M059J (cell line): ENCODE measurements at places on chromosomes 3 and 15.
A peak's percentile ranks its signal among the peaks of the same experiment; 100 is the strongest.

DNA sequence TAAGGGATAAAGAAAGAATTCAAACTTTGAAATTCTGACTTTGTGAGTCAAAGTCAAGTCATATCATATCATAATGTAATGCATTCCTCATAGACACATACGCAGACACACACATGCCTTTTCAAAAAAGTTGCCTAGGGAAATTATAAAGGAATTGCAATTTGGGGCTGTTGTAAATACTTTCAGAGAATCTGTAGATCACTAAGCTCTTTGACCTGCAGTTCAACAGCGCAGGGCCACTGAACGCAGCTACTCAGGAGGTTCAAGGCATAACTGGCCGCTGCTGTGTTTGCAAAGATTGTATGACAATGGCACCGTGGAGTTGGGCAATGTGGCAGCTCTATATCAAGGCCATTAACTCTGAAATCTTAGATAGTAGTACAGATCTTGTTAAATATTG, 188.4 kb upstream of the THRB start:
- no peak for DNase-seq

DNA sequence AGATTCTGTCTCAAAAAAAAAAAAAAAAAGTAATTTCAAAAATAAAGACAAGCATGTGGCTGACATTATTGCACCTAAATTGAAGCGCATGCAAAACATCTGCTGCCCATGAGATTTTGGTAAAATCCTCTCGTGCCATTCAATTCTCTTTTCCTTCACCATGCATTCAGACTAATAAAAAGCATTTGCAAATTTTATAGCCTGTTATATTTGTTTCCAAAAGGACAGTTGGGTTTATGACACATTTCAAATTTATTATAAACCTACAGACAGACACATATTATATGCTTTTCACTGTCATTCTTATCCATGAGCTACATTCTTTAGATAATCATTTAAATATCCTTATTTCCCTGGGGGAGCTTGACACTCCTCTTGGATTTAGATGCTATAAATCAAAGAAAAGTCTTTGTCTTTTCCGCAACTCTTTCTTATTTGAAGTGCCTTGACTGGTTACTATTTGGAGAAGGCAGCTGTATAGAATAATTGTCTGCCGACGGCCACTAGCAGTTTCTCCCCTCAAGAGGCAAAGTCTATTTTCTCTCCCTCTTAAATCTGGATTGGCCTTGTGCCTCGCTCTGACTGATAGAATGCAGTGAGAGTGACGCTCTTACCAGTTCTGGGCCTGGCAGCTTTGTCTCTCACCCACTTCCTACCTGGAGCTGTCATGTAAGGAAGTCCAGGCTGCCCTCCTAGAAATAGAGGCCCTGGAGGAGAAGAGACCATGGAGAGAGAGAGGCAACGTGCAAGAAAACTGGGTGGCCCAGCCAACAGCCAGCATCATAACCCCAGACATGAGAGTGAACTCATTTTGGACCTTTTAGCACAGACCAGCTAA, 6.8 kb upstream of the LRIG1 start:
- DNase-seq, result no peak

GRCh38 chr3:161560008-161560637, 63.5 kb downstream of the OTOL1 start:
- DNase-seq, result peak; percentile 38

- DNase-seq, result no peak
Observed at GRCh38 chr3:65526656-65527055, 512.1 kb downstream of the MAGI1 start.

DNA sequence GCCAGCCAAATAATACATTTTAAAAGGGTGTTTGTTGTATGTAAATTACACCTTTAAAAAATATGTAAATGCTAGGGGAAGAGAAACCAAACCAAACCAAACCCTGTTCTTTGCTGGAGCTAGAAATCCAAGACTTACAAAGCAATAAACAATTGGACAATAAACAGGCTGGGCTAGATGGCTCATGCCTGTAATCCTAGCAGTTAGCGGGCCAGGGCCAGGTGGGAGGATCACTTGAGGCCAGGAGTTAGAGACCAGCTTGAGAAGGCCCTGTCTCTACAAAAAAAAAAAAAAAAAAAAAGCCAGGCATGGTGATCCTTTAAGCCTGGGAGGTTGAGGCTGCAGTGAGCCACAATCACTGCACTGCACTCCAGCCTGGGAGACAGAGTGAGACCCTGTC, 12.5 kb downstream of the STOML1 start:
- DNase-seq, result no peak

DNA sequence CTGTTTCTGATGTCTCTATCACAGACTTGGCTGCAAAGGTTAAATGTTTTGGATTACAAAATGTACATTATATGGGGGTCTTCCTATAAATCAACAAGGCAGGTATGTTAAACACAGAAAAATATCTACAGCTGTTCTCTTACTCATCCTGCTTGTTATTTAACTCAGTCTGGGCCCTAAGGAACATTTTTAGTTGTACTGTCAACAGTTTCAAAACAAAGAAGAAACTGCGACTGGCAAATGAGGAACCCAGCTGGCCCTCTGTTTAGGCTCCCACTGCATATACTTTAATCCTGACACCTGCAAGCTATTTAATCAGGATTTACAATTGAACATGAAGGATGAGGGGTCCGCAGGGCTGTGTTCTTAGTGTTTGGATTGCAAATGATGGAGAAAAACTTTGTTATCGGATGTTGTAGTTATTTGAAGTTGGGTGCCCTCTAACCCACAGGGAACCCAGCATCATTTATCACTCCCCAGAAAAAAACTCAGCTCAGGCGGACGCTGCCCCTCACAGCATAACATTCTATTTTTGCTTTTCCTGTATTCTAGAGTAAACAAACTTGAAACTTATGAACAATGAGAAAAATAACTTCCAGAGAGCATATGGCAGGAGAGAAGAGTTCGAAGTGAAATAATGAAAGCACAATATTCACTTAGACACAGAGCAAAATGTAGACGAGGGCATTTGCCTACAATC, 91.2 kb downstream of the POLR2M start:
- no peak for DNase-seq
